ENCODE measurements at places on chromosomes 4 and X.

- DNase-seq: no peak
Measured at GRCh38 chr4:7414046-7414445, 20.7 kb downstream of the PSAPL1 start.

DNA sequence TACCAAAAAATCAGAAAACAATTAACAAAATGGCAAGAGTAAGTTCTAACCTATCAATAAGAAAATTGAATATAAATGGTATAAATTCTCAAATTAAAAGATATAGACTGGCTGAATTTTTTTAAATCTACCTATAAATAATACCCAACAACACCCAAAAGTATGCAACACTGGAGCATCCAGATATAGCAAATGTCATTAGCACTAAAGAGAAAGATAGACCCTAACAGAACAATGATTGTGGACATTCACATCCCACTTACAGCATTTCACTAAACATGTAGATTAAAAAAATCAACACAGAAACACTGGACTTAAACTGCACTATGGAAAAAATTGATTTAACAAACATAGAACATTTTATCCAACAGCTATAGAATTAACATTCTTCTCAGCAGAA is 673.0 kb upstream of the GRID2 start:
- no peak for DNase-seq

- DNase-seq: no peak
Measured at GRCh38 chr4:172011196-172011595, 198.0 kb downstream of the GALNTL6 start.

DNA sequence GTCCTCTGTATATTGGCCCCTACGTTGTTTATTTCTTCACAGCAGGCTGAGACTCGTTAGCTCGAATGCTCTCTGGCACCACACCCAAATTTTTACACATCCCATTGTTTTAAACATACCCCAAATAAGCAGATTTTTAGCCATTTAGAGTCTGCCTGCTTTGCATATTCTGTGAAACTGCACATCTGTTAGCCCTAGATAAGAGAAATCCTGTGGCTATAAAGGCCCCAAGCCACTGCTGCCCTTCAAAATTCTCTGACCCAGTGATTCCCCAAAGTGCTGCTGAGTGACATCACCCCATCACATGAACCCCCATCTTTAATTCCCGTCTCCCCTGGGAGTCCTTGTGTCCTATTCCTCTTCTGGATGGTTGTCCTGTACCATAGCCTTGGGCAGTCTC is 20.8 kb downstream of the TEX13C start:
- DNase-seq: no peak

GRCh38 chr4:19689511-19689910 is 562.2 kb upstream of the SLIT2 start:
- DNase-seq: peak; percentile 25

DNA sequence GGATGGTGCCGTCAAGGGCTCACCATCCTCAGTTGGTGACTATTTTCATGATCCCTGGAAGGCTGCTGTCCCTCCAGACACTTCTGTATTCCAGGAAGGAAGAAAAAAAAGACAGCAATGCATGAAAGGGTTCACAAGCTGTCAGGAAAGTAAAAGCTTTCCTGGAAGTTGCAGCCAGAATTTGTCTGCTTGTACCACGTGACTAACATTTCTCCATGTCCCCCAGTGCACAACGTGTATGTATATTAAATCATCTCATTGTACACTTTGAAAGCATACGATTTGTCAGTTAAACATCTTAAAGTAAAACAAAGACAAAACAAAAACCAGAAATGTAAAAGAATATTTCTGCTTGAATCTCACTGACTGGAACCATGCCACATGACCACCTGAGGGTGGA is 127.4 kb upstream of the CLNK start:
- no peak for DNase-seq

- DNase-seq: peak; percentile 84
Measured at GRCh38 chr4:40055863-40056715, 561 bp upstream of the N4BP2 start.

DNA sequence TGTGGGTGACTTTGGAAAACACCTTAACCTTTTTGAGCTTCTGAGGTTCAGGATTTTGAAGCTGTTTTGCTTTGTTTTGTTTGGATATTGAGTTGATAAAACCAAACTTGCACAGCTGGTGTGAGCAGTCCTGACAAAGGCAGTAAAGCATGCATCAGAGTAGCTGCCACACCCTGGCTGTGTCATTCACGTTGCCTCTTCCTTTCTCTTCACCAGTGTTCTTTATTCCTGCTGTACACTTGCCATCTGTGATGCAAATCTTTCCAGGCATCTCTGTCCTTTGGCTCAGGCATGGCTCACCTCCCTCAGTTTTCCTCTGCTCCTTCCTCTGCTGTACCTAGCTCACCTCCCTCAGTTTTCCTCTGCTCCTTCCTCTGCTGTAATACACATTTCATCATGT is 1850.2 kb upstream of the AGA start:
- DNase-seq: no peak

DNA sequence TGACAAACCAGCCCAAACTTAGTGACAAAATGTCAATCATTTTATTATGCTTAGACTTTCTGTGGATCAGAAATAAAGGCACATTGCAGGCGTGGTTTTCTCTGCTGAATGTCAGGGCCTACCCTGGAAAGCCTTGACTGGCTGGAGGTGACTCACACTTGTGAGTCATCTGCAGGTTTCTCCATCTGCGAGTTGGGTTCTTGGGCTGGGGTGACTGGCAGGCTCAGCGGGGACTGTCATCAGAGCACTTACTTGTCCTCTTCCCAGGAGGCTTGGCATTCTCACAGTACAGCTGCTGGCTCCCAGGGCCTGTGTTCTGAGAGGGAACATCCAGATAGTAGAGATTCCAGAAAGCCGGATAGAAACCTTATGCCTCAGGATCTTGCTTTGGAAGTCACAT is 153.8 kb upstream of the AGA start:
- DNase-seq: peak; percentile 52

DNA sequence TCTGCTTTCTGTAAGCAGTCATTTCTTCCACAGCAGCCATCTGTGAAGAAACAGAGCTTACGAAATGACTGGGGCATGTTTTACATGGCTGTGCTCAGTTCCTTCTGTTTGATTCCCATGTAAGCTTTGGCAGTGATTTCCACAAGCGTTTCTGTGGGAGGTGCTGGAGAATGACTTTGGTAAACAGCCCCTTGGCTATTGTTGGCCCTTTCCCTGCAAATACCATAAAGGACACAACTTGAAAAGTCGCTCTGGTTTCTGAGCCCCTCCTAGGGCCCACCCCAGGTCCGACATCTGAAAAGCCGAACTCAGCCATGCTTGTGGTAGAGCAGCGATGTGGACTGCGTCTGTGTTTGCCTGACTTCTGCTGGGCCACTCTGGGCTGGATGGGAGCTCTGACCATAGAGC is 3.7 kb downstream of the LIMCH1 start:
- peak; percentile 46 for DNase-seq

GRCh38 chr4:105232374-105232773 is 85.7 kb downstream of the TET2 start:
- DNase-seq: no peak

GRCh38 chr4:107654694-107655093 is 65.3 kb downstream of the PAPSS1 start:
- DNase-seq: no peak

DNA sequence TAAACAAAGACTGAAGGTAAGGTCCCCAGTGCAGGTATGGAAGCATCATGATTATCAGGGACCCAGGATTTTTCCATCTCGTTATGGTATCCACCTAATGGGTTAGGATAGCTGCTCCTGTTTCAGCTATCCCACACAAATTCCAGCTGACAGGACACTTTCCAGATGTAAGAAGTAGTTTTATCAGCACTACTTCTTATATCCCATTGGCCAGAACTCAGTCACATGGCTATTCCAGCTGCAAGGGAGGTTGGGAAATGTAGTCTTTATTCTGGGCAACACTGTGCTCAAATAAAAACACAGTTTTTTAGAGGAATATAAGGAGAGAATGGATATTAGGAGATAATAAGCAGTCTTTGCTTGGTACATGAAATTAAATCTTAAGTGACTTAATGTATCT is 96.7 kb downstream of the SRPX start:
- no peak for DNase-seq

GRCh38 chrX:28584025-28584424 is 3.2 kb upstream of the IL1RAPL1 start:
- no peak for DNase-seq

DNA sequence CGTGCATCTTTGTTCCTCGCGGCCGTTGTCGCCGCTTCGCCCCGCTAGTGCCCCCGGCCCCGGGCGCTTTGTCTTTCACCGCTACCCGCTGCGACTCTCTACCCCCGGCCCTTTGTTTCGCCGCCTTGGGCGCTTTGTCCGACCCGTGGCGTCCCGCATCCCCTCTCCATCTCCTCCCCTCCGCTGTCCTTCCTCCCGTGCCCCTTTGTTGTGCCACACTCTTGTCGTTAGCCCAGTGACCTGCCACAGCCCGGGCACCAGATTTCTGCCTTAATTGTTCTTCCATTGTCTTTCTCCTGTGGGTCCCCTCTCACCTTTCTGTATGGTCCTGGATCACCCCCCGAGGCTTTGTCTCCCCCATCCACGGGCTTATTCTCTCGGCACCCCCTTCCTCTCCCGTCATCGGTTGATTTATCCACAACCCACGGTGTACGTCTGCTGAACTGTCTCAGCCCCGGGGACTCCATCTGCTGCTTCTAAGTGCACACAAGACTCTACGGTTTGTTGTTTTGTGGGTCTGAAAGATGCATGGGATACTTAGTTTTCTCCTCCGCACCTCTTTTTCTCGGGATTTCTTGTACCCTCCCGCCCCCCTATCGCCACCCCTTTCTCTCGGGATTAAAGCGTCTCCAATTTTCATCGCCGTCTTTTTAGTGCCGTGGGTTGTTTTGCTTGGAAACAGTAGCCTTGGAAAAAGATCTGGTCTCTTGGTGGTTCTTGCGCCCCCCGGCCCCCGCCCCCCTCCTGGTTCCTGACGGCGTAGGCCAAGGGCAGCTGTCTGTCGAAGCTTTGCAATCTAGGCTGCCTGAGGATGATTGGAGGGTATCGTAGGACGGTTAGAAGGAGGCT is 783 bp downstream of the RBPJ start:
- DNase-seq: no peak

DNA sequence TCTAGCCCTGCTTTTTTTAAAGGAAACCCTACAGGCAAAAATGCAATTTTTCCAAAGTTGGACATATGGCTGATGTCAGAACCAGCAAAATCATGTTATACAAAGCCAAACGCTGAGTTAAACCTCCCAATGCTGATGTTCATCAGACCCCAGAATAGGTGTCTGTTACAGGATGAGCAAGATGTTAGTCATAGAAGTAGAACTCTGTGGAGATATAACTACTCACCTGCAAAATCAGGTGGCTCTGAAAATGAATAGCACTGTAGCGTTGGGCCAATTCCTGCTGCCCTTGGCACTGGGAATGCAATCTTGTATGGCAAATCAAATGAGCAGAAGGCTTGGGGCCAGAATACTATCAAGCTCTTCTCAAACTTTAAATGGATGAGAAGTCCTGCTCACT is 634.1 kb downstream of the RPA4 start:
- no peak for DNase-seq

DNA sequence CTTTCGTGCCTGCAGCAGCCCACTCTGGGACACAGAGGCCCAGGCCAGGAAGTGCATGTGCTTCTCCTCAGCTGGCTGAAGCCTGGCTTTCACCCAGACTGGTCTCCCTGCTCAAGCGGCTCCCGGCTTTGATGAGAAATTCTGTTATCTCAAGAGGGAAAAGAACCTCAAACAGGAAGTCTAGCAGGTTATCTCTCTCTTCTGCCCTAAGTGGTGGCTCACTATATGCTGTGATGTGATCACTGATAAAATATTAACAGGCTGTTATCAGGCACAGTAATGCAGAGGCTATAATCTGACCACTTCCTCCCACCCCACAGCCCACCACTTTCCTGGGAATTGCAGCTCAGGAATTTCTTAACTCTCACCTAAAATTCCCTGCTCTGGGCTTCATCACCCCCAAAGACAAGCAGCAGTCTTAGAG is 13.3 kb downstream of the CLDN2 start:
- DNase-seq: no peak

- DNase-seq: no peak
Measured at GRCh38 chrX:88982933-88983332, 235.9 kb downstream of the CPXCR1 start.

- DNase-seq: no peak
Measured at GRCh38 chr4:55840956-55841355, 12.5 kb upstream of the EXOC1 start.

DNA sequence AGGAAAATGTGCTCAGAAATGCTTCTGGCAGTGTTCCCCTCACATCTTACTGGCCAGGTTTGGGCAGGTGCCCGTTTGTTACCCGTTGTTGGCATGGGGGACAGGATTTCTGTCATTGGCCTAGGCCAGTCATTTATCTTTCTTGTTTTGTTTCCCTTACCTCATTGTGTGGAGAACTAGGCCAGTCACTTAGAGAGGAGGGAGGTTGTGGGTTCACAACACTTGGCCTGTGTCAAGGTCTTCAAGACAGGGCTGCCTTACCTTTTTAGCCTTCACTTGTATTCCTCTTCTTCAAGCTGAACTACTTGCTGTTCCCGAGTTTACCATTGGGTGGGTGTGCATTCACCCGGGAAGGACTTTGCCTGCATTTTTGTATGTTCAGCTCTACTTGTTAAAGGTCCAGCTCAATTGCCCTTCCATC is 17.7 kb downstream of the SNX25 start:
- DNase-seq: no peak

GRCh38 chr4:87075876-87076275 is 141.1 kb downstream of the AFF1 start:
- no peak for DNase-seq

- no peak for DNase-seq
Measured at GRCh38 chr4:76821641-76822040, 76.3 kb downstream of the SOWAHB start.

DNA sequence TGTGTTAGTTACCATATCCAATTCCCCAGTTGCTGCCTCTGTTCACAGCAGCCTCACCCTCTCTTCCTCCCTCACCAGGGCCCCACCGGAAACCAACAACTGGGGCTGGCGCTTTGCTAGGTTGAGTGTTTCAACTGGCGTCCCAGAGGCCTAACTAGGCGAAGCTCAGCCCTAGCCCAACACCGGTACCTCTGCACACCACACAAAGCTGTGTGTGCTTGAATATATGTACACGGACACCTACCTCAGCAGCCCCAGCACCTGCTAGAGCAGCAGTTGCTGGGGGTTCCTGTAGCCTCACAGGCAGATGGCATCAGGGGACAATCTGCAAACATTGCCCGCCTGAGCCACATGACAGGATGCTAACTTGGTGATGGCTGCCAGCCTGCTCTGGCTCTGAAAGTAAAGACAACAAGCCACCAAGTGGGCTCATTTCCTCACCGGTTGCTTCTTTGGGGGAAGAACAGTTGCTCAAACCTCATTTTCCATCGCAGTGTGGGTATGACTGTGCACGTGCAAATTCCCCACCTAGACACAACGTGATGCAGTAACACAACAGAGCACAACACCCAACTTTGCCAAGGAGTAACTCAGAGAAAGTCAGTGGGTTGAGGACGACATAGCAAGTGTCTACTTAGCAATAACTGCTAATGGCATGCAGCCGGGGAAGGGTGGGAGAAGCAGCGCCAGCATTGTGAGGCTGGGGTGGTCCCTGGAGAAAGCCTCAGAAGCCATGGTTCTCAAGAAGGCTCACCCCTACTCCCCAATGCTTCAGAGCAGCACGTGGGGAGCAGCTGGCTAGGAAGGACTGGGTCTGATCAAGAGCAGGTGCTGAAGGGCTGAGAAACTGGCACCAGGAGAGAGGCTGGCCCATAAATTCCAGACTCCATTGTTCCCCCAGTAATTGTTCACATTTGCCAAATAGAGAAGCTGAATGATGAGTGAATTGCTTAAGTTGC is 139.5 kb downstream of the SH3KBP1 start:
- no peak for DNase-seq

- no peak for DNase-seq
Measured at GRCh38 chr4:3802571-3803474, 36.6 kb downstream of the ADRA2C start.
